Fibroblast of skin of abdomen (primary cell): ENCODE measurements at places on chromosomes 5 and 9.
A peak's percentile ranks its signal among the peaks of the same experiment; 100 is the strongest.

DNA sequence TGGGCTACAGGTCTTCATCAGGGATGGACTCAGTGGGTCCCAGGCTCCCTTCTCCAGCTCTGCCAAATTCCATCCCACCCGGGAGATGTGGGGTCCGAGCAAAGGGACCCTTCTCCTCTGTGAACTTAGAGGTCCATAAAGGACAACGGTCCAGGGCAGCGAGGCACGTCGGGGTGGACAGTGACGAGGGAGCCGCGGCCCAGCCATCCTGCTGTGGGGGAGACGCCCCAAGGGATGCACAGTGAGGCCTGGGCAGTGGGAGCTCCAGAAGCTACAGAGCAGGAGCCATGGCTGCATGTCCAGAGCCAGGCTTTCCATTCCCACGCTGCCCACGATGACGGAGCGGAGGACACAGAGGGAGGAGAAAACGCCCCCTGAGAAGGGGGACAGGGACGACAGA lies 107.5 kb upstream of the PPP1R26 start:
- DNase-seq = no peak

GRCh38 chr5:177234841-177235240 lies 68.7 kb downstream of the RAB24 start:
- peak; percentile 59 for DNase-seq

- no peak for DNase-seq
Measured at GRCh38 chr9:98552331-98552730, 156.4 kb downstream of the GABBR2 start.

DNA sequence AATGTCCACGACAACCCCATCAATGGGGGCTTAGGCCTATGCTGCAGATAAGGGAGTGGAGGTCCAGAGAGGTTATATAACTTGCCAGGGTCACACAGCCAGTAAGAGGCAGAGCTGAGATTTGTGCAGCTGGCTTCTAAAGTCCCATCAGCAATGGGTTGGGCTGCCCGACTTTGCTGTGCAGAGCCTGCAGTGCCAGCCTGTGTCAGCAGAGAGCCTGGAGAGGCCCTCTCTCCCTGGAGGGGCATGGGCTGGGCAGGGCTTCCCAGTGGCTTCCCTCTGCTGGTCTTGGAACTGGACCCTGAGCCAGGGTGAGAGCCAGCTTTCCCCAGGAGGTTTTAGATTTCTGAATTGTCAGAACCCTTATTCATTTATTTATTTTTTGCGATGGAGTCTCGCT lies 77.2 kb upstream of the RAPGEF1 start:
- DNase-seq = no peak

GRCh38 chr9:137366891-137367381 lies 56.0 kb downstream of the EXD3 start:
- DNase-seq = no peak

DNA sequence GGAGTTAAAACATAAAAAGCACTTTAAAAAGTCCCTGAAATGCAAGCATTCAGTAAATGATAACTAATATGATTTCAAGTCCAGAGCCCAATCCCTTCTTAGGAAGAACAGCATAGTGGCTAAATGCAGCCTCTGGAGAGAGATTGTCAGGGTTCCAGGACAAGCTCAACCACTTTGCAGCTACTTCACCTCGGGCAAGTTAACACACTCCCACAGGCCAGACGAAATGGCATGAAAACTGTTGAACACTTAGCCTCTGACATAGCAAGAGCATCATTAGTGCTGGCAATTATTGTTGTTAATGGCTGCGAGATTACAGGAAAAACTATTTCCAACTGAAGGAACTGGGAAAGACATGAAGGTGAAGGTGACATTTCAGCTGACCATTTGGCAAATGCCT lies 205.8 kb downstream of the GRIA1 start:
- DNase-seq = no peak

GRCh38 chr5:149782018-149782894 lies 52.1 kb downstream of the PPARGC1B start:
- DNase-seq = no peak

DNA sequence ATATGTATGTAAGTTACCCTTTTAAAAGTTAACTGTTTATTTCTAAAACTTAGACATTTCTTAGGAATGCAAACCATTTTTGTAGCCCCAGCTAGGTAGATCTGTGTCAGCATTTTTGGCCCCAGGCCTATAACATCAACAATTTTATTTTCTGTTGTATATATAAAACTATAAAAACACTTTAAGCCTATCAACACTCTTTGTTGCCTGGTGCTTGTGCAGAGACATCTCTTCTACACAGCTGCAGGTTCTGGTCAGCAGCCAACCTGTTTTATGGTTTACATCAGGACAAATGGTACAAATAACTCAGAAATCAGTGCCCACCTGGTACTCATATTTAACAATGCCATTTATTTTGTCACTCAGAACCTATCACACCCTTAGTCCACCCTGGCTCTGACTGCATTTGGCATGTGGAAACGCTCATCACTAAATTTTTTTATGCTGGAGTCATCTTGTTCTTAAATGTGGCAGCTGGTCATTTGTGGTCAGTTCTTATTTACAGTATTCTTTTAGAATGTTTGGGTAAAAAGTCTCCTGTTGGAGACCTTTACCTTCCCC lies 173.4 kb downstream of the DNAH5 start:
- DNase-seq = peak; percentile 15

GRCh38 chr9:111648066-111648465 lies 13.3 kb upstream of the GNG10 start:
- DNase-seq = no peak

DNA sequence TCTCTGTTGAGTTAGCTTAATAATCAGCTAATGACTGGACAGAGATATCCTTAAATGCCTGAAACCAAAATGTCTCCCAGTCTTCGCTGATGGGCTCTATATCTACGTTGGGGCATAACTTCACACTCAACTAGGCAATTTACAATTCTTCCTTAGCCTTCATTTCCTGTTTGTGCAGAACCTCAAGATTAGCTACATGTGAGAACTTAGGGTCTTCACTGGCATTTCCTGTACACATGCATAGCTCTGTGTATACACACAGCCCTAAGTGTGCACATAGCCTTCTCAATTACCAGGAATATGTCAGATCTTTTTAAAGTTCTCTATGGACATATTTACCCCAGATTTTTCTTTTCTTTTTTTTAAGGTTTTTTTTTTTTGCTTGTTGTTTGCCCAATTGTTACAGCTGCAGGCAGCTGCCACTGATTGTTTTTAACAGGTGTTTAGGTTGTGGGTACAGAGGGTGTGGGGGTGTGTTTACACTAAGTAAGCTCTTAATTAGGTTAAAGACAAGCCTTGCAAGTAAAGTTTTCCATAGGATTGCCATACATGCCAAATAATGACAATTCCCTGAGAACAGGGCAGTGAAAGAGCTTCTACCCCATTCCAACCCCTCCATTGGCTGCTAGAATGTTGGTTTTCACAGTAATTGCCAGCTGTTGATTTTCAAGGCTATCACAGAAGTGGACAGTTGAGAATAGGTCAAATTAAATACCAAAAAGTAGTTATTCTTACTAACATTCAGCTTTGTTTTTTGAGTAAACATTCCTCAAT lies 441.0 kb downstream of the TLE4 start:
- DNase-seq = no peak
